ENCODE measurements at places on chromosomes 5 and 9.
A peak's percentile ranks its signal among the peaks of the same experiment; 100 is the strongest.

- no peak for DNase-seq
Measured at GRCh38 chr9:33445389-33446239, 1.8 kb downstream of the AQP3 start.

DNA sequence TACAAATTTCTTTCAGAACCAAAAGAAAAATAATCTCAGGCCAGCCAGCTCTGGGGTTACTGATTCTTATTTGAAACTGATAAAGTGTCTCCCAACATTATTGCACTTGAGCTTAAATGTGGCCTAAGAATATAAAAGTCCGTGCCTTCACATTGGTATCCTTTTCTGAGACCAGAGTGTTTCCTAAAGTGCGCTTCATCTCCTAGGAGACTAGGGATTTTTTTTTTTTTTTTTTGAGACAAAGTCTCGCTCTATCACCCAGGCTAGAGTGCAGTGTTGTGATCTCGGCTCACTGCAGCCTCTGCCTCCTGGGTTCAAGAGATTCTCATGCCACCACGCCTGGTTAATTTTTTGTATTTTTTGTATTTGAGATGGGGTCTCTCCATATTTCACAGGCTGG lies 23.6 kb upstream of the KCNIP1 start:
- DNase-seq, result no peak

GRCh38 chr5:77449981-77450380 lies 42.1 kb downstream of the WDR41 start:
- no peak for DNase-seq

DNA sequence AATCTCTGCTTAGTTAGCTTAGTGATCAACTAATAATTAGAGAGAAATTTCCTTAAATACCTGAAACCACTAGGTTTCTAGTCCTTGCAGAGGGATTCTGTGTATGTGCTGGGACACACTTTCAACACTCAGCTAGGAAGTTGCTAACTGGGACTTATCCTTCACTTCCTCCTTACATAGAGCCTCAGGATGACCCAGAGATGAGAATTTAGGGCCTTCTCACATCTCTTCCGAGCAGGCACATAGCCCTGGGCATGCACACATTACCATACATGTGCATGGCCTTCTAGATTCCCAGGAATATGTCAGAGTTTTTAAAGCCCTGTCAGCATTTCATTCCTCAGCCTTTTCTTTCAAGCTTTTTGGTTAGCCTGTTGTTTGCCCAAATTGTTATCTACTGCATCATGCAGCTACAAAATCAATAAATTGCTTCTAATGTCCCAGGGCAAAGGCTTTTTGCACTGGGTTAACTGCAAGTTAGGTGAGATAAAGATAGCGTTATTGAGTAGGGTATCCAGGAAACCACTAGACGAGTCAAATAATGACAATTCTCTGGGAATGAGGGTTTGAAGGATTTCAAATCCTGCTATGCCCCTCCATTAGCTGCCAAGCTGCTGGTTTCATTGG lies 22.0 kb upstream of the CDK20 start:
- DNase-seq, result no peak

DNA sequence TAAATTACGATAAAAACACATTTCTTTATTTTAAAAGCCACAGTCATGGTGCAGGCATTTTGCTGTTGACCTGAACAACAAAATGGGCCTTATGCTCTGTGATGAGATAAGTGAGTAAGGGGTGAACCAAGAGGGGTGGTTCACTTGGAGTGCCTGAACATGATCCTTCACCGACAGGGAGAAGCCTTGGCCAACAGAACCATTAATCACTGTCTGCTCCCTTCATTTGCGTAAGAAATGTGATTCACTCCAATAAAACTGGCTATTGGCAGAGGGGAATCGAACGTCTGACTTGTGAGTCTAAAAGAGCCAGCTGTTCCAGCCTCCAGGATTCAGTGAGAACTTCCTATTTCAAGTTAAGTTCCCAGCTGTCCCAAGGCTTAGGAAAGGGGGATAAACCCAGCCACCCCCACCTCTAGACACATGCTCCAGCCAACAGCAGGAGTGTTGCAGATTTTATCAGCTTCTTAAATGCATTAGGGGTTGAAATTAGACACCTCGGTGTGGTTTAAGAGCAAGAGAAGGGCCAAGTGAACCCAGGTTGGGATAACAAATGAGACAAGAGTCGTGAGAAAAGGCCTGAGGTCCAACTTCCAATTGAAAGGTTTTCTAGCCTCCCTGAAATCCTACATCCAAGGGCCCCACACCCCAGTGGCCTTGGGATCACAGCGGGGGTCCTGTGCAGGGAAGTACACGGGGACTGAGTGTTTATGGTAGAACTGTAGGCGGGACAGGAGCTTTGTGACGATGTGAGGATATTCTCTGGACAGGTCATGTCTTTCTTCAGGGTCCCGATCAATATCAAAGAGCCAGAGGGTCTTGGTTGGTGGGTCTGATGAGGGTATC lies 131.4 kb upstream of the LHFPL2 start:
- DNase-seq, result peak; percentile 47

DNA sequence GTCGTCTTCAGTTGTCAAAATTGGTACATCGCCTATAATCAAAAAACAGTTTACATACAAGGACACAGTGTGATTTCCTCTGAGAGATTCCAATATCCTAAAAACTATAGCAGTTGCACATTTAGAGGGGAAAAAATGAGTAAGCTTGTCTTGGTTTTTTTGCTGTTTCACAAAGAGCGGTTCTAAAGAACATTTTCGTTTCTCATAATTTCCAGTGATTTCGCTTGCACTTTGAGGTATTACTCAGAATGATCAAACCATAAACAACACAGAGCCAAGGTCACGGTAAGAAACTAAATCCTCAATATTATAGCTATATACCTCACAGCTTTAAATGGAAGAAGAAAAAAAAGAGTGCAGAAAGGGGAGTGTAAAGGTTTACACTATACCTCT lies 861 bp downstream of the MTX3 start:
- peak; percentile 12 for DNase-seq

DNA sequence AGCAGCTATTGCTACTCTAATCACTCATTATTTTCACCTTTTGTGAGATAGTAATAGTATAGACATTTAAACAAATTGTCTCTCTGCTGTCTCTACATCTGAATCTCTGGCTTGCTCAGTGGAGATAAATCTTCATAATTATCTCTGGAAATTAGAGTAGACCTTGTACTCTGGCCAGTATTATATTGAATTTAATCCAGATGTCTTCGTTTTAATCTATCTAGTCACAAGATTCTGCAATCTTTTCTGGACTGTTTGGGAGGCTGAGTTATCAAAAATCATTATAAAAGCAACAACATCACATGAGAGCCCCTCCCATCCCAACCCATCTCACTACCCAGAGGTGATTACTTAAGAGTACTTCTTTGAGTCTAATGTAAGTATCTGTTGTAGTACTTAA lies 19.0 kb downstream of the ARHGAP26 start:
- DNase-seq, result no peak

DNA sequence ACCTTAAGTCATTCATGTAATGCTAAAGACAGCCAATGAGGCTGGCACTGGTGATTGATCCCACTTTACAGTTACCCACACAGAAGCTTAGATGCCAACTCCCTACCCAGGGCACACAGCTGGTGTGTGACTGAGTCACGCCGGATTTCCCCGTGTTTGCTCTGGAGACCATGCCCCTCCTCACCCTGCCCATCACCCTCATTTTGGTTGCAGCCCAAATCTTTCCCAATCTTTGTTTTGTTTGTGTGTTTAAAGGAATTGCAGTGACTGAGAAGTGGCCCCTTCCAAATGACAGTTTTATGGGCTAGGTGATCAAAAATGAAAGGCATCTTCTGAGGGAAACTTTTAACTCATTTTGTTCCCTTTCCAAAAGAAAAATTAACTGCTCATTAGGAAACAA lies 10.9 kb downstream of the FBXL7 start:
- no peak for DNase-seq

GRCh38 chr9:98929071-98929470 lies 14.6 kb upstream of the COL15A1 start:
- DNase-seq, result peak; percentile 64

DNA sequence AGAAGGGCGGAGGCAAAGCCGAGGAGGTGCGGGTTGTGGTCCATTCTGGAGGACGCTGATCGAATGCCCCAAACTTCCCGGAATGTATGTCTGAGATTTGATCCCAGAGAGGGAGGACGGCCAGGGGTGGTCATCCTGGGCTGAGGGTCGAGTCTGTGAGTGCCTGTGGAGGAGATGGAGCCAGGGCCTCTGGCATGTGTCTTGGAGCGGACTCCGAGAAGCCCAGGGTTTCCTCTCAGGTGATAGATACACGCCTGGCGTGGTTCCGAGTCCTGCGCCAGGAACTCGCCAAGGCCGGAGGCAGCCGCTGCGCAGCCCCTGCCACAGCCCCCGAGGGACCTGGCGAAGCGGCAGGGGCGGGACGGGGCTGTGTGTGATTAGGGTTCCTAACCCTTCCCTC lies 363 bp downstream of the ZNF454 start:
- peak; percentile 25 for DNase-seq

- DNase-seq, result no peak
Measured at GRCh38 chr5:157865781-157866180, 6.8 kb upstream of the CLINT1 start.

GRCh38 chr9:38284039-38284575 lies 108.4 kb upstream of the ALDH1B1 start:
- no peak for DNase-seq

DNA sequence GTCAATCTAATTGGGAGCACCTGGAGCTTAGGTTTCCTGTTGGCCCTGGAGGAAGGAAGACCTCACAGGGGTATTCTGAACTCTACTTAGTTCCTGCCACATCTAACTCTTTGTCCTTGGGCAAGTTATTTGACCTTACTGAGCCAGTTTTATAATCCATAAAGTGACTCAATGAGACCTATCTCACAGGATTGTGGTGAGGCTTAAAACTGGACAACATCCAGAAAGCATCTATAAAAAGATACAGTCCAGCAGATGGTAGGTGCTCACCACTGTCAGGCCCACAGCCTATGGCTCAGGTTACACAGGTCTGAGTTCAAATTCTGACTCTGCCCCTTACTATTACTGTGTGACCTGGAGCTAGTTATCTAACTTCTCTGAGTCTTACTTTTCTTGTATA lies 23.3 kb downstream of the KCNV2 start:
- peak; percentile 56 for DNase-seq

DNA sequence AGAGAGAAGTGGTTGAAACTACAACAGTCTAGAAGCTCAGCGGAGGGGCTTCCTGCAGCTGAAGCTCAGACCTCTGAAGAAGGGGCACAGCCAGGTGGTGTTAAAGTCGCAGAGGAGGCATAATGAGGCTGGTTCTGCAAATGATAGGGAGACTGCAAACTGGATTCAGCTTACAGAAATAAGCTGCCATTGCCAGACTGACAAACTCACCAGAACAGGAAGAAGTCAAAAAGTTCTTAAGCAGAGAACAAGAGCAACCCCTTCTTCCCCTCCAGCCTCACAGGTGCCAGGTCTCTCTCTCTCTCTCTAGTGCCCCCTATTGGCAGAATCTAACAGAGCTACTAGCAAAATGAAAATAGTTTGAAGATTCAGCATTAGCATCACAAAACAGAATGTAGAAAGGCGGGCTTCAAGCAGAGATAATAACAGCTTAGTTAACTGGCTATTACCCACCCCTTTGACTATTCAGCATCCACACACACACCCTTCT lies 76.7 kb downstream of the GRAMD2B start:
- DNase-seq, result peak; percentile 58

DNA sequence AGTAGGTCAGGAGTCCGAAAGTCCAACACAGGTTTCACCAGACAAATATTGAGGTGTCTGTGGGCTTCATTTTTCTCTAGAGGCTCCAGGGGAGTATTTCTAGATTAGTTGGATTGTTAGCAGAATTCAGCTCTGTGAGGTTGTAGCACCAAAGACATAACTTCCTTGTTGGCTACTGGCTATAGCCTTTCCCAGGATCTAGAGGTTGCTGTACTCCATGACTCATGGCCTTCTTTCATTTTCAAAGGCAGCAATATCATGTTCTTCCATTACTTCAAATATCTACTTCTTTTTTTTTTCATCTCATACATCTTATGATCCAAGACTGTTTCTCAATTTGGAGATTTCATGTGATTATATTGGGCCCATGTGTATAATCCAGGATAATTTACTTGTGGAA lies 404.0 kb upstream of the FAM174A start:
- peak; percentile 4 for DNase-seq

DNA sequence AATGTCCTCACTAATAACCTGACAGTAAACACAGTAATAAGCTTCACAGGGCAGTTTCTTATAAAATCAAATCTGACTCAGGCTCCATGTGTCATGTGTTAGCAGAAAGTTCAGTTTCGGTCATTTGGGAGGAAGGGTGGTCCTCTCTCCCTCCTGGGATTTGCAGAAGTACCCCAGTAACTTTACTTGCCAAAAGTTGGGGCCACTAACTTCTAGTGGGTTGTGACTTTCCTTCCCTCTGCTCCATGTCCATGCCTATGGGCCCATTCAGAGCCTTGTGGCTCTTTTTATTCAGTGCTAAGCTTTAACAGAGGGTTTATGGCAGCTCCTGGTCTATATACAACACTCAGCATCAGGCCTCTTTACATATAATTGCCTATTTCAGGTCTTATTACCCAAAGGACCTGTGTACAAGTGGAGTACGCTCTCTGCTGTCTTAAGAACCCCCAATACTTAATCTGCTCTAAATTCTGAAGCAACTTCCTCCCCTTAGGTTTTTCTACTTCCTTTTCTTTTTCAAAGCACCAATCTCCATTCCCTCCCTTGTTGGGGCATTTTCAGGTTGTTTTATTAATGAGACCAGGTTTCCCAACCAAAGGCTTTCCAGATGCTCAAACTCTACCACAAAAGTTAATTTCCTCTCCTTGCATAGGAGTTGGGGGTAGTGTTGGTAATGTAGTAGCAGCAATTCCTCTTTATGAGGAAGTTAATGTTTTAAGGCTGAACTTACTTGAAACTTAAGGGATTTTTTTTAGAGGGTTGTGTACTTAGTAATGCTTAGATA lies 107.7 kb downstream of the CCDC192 start:
- DNase-seq, result no peak

DNA sequence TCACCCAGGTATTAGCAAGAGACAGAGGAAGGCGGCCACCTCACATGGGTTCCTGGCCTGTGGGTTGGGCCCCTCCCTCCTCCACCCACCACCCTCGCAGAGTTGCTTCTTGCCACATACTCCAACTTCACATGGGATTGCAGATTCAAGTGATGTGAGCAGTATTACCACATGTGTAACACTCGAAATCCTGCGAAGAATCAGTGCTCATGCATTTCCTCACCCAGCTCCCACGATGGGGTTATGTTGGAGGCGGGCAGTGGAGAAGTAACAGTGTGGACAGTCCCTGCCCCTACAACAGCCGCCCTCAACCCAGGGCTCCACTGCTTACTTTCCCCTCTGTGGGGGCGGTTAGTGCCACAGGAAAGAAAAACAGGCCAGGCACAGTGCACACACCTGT lies 3.9 kb upstream of the FBP1 start:
- DNase-seq, result no peak

DNA sequence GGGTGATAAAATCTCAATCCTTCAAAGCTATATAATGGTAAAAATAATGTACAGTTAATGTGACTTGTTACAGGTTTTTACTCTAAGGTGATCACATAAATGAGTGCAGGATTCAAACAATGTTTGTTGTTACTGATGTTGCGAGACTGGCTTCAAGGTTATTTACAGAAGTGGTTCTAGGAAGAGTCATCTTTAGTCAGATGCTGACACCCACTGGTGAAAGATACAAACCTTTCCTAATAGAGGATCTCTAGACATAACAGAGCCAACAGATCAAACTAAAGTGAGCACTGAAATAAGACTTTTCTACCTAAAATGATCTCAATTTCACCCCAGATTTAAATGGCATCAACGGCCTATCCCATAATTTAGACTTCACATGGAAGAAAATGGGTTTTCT lies 20.2 kb downstream of the ARSB start:
- peak; percentile 90 for DNase-seq

- no peak for DNase-seq
Measured at GRCh38 chr5:142955628-142956027, 185.5 kb downstream of the ARHGAP26 start.

- peak; percentile 95 for DNase-seq
Measured at GRCh38 chr5:173331956-173332479, 3.8 kb upstream of the STC2 start.

All from choroid plexus epithelial cell (primary cell).